ENCODE measurements at places on chromosomes 11 and 22. TPM values are rescaled to one million over a fixed set of nuclear protein-coding genes. Genes with fewer than 3 reads are reported as not detected.

- DNase-seq, result no peak
These were observed 24.7 kb downstream of the EXT2 start for GRCh38 chr11:44120169-44120568.

DNA sequence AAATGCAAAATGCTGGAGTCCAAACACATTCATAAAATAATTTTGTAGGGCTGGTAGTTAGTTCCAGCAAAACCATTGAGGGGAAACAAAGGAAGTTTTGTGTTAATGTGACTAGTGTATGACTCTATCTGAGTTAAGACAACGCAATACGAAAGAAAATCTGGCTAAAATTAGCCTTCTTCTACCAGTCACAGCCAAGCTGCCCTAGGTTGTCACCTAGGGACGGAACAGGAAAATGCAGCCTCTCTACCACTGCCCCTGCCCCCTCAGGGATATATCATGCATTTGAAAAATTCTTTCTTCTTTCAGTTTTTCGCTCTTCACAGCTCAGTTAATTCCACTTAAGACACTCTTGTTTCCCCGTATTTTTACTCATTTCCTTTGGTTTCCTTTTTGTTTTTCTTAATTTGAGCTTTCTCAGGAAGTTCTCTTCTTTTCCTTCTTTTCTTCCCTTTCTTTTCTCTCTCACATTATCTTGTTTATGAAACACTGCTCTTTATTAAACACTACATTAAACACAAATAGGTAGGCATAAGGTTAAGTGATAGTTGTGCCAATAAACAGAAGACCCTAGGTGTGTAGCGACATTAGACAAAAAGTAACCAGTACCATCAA is 30.6 kb downstream of the KIRREL3 start:
- no peak for DNase-seq

The C1QTNF4 gene
- total RNA-seq, result not detected

DNA sequence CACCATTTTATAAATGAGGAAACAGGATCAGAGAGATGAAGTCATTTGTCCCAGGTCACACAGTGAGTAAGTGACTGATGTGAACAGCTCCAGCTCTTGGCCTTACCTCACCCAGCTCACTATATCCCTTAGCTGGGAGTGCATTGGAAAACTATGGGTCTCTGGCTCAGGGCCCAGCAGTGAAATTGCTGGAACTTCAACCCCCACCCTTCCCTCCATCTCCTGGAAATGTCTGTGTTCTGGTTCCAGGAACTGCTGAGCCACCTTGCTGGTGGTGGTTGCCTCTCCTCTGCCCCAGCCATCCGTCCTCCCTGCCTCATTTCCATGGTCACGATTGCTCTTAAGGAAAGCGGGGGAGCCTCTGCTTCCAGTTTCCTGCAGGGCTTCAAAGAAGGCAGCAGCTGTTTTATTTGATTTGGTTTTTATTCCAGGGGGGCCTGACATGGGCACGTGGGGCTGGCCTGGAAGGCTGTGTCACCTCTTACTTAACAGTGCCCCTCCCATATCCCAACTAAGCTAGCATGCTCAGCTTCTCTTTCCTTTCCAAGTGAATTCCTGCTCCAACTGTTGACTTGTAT is 46.2 kb upstream of the CSTF3 start:
- DNase-seq, result no peak

The WNT7B gene
- total RNA-seq, result not detected

DNA sequence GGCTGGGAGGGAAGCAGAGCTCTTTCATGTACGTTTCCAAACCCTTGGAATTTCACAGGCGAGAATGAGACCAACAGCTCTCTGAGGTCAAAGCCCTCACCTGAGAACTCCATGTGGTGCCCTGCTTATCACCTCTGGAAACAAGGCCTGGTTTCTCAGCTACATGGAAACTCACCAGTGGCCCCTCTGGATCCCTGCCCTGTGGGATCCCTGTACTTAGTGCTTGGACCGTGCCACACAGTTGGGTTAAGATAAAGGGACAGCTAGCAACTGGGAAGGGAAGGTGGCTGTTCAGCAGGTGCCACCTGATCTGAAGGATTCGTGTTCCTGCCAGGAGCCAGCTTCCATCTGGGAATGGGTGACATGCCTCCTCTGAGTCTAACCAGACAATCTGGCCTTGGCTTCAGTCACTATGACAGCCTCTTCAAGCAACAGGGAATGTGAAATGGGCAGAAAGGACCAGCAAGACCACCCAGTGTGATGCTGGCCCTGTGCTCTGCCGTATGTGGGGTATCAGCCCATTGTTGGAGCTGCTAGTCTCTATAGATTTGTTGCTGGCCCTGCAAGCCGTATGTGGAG is 54.3 kb upstream of the BID start:
- DNase-seq, result no peak

DNA sequence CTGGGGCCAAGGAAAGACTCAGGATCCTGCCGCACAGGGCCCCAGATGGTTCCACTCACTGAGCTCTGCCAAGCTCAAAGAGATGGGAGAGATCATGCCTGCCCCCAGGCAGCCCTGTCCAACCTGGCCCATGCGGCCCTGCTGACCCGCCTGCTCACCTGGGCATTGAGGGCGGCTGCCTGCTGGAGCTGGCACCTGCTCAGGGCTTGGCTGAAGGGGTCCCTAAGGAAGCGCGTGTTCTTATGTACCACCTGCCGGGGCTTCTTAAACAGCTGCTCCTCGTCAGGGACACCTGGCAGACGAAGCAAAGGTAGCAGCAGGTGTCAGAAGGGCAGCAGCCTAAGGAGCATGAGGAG is 5.5 kb downstream of the ESS2 start:
- DNase-seq, result no peak

The PATE2 gene
- total RNA-seq, result not detected

The MRPL21 gene
- 127 TPM for total RNA-seq

- DNase-seq, result no peak
These were observed 106.6 kb upstream of the OPCML start for GRCh38 chr11:133638921-133639320.

DNA sequence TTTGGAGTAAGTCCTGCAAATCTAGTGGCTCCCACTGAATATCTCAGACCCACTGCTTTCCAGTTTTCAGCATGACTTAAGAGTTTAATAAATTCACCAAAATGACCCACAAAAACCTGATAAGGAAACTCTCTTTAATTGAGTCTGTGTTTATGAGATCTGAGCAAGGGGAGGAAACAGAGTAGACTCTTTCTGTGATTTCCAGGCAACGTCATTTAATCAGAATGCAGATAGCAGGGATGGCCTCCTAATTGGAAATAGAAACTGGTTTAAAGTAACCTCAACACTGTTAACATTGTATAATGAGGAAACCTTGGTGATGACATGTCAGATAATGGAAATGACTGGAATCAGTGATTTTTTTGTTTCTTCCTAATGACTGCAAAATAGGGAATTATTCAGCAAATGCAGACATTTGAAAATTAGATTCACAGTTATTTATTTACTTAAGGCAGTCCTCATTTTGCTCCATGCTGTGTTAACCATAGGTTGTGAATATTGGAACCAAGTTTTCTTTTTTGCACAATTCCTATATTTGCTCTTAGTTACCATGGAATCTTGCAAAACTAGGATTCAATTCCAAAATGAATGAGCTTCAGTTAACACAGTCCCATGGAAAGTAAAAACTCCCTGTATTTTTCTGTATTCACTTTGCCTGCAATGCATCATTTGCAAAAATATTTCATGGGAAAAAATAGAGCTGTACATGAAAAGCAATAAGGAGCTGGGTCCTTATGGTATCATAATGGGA is 1324.5 kb downstream of the LRRC4C start:
- DNase-seq, result no peak

DNA sequence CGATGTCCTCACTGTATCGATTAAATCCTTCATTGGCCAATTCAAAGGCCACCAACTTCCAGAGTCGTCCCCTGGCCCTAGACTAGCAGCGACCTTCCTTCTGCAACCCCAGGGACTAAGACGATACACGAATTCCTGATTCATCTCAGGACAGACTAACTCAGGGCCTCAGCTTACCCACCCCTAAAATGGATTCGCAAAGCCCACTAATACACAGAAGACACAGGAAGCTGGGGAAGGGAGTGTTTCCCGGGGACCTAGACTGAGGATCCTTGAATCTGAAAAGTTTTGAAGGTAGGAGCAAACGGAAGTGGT is 509 bp downstream of the LAMTOR1 start:
- no peak for DNase-seq

GRCh38 chr11:46694072-46694471 is 6.3 kb downstream of the ARHGAP1 start:
- DNase-seq, result no peak

DNA sequence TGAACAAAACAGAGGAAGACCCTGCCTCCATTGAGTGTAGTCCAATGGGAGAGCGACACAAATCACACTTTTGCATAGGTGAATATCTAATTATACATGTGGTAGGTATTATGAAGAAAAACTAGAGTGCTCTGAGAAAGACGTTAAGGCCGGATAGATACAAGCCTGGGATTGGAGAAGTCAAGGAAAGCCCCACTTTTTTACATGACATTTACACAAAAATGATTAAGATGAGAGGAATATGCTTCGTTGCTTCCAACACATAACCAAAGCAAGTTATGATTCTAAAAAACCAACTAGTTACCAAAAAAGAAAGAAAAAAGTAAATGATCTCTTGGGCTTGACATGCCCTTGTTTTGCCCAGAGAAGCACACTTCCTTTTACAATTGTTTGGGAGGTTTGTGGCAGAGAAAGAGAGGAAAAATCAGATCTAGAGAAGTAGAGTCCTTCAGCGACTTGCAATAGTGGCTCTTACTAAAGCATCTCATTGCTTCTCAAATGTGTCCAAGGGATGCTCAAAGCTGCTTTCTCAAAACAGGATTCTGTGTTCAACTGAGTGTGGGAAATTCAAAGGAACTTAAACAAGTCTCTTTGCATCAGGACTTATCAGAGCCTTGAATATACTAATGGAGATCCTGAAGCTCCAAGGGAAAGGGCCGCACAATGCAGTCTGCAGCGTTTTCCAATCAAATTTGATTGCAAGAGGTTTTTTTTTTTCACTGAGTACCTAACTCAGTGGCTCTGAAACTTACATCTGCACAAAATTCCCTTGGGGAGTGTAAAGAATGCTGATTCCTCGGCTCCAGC is 38.8 kb downstream of the FLI1 start:
- DNase-seq, result no peak

GRCh38 chr11:1255151-1255550 is 32.3 kb downstream of the MUC5B start:
- no peak for DNase-seq

- DNase-seq, result no peak
These were observed 223.6 kb downstream of the ADAMTS15 start for GRCh38 chr11:130671801-130672700.

The WNT11 gene
- total RNA-seq, result not detected

GRCh38 chr11:1396375-1396841 is 6.7 kb downstream of the BRSK2 start:
- no peak for DNase-seq

- no peak for DNase-seq
These were observed at the start of gene SOX6 for GRCh38 chr11:16356057-16356760. TSS of gene SOX6 (minus strand) at chr11:16356546. CDS start at chr11:16341248, 15,298 bp downstream.

DNA sequence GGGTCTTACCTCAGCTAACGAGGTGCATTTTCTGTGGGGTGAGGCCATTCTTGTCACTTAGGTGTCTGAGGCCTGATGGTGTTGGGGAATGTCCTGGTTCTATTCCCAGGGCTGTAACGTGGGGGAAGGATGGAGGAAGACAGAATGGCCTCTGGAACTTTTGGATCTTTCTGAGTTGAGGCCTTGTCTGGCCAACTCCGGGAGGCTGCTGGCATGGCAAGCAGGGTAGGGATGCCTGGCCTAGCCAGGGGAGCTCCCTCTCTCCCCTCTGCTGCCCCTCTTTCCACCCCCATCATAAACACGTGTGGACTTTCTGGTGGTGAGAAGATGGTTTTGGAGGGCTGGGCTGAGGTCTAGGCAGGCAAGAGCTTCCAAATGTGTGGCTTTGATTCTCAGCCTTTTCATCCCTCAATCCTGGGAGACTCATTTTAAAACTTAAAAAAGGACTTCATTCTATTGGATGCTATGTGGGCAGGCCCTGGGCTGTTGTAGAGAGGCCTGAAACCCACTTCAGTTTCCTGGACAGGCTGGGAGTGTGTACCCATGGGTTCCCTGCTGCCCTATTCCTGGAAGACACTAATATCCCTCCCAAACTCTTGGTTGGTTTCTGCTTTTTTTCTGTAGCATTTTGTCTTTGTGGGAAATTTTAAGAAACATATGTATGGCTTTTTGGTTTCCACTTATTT is 30.9 kb downstream of the ZBTB16 start:
- DNase-seq, result no peak

The LRRC32 gene
- 11.5 TPM for total RNA-seq

The PRR33 gene
- 0.31 TPM for total RNA-seq

The C11orf97 gene
- not detected for total RNA-seq

GRCh38 chr11:8282631-8283030 is 19.0 kb upstream of the LMO1 start:
- DNase-seq, result no peak

DNA sequence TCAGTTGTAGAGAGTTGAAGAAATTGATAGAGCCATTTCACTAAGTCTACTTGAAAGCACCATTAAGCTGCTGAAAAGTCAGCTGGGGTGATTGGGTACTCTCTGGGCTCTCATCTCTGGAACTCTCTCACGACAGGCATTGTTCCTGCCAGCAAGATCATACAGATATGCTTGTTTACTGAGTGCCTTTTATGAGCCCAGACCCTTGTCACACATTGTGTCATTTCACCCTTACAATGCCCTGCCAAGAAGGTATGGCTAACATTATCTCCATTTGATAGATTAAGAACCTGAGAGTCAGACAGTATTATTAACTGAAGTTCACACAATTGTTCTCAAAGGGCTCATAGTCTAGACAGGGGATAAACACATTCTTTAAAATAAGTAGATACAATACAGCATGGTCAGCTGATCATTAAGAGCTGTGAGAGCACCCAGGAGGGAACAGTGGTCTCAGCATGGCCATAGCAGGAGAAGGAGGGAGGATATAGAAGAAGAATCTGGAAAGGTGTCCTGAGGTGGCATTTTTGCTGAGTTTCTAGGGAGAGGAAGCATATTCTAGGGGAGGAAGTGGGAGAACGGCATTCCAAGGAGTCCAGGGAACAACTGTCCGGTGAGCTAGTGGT is 580.5 kb downstream of the INSC start:
- no peak for DNase-seq

Data from activated naive CD8-positive, alpha-beta T cell treated with anti-CD3 and anti-CD28 coated beads for 36 hours (primary cell).